Activated T-helper 2 cell treated with anti-CD3 and anti-CD28 coated beads, Interferon-gamma antibody, Interleukin-2, Interleukin-4, amounts not matched to agents 10 μg/mL and 5 μg/mL and 100 μg/mL, durations not matched to agents 14 hours and 24 hours and 36 hours (primary cell): ENCODE measurements at places on chromosomes 7 and 10. TPM values are rescaled to one million over a fixed set of nuclear protein-coding genes. Genes with fewer than 3 reads are reported as not detected.

The SFRP5 gene
- total RNA-seq: not detected in 2 replicates

- DNase-seq: no peak
- no peaks in the 10 kb centered on the region for H3K27me3 ChIP-seq
- no peak overlapping the region for H3K27ac ChIP-seq
- H3K36me3 ChIP-seq: no peaks in the 10 kb centered on the region
- no peak overlapping the region for H3K4me3 ChIP-seq
Measured at GRCh38 chr7:16741676-16742075, 11.9 kb upstream of the TSPAN13 start.

DNA sequence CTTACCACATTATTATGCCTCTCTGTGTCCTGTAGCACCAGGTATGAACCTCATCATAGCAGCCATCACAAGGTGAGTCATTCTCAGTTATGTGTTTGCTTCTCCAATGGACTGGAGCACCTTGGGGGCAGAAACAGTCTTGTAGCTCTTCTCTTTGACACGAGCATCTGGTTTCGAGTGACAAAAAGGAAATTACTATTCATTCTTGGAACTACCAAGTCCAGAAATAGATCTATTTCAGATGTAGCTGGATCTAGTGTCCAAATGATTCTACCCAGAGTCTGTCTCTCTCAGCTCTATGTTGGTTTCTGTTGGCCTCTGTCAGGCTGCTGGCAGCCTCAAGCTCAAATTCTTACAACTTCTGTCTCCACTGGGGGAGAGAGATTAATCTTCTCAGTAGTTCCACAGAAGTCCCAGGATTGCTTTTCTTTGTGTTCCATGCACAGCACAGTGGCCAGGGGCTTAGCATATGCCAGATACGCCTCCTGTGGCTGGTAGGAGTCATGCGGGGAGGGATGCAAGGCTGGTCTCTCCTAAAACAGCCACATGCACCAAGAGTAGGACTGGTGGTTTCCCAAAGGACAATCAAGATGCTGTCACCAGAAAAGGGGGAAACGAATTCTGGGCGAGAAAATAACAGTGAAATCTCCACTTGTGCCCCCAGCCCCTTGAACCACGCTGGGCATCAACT is 37.2 kb upstream of the PAPSS2 start:
- peaks cover 21% of the 10 kb centered on the region for H3K27me3 ChIP-seq
- H3K4me3 ChIP-seq: no peak overlapping the region
- DNase-seq: no peak
- H3K4me1 ChIP-seq: no peaks in the 10 kb centered on the region
- H3K27ac ChIP-seq: no peak overlapping the region

The MSS51 gene
- total RNA-seq: 2.6 and 3.3 TPM in 2 replicates

GRCh38 chr10:75117995-75118394 is 6.5 kb downstream of the SAMD8 start:
- H3K4me1 ChIP-seq: peaks cover 37% of the 10 kb centered on the region
- H3K27ac ChIP-seq: peak overlapping the region; percentile 70
- no peak overlapping the region for H3K4me3 ChIP-seq
- H3K36me3 ChIP-seq: peaks cover 4% of the 10 kb centered on the region
- H3K27me3 ChIP-seq: no peaks in the 10 kb centered on the region
- no peak for DNase-seq

The PDE6C gene
- not detected in 2 replicates for total RNA-seq

- no peak overlapping the region for H3K27ac ChIP-seq
- DNase-seq: no peak
- no peaks in the 10 kb centered on the region for H3K27me3 ChIP-seq
- H3K36me3 ChIP-seq: no peaks in the 10 kb centered on the region
- H3K4me3 ChIP-seq: no peak overlapping the region
Measured at GRCh38 chr10:110337906-110338305, 33.2 kb upstream of the SMNDC1 start.

- no peaks in the 10 kb centered on the region for H3K36me3 ChIP-seq
- no peak for DNase-seq
- no peak overlapping the region for H3K4me3 ChIP-seq
- no peak overlapping the region for H3K27ac ChIP-seq
- H3K4me1 ChIP-seq: no peaks in the 10 kb centered on the region
Measured at GRCh38 chr10:13899941-13900340, 313.2 kb downstream of the PRPF18 start.

- no peaks in the 10 kb centered on the region for H3K36me3 ChIP-seq
- no peak for DNase-seq
- H3K4me3 ChIP-seq: no peak overlapping the region
- H3K27me3 ChIP-seq: no peaks in the 10 kb centered on the region
Measured at GRCh38 chr7:114426382-114426781, 11.8 kb downstream of the FOXP2 start.

DNA sequence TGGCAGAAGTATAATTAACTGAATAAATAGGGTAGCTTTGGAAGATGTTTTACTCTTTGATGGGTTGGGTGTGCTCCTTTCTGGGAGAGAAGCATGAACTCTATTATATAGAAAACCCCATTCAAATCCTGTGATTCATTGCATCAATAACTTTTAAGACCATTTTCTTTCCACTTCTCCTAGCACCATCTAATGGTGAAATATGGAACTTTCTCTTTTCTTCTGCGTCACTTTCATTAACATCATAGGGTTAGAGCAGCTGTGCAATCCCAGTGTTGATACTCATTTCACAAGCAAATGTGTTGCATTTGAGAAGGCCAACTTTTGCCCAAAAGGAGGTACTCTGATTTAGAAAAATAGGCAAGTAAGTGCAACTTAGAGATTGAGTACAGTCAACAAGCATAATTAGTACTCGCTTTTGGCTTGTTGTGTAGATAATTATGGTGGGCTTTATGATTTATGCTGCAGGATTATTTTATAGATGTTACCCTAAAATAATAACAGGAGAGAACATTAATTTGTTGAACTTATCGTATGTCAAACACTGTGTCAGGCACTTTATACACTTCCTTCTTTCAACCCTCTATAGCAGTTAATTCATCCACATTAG is 92.9 kb downstream of the CPED1 start:
- H3K27ac ChIP-seq: no peak overlapping the region
- H3K36me3 ChIP-seq: no peaks in the 10 kb centered on the region
- DNase-seq: no peak
- H3K4me3 ChIP-seq: no peak overlapping the region
- H3K27me3 ChIP-seq: peaks cover 28% of the 10 kb centered on the region

The NODAL gene
- total RNA-seq: not detected in 2 replicates

The ST8SIA6 gene
- total RNA-seq: not detected in 2 replicates

- H3K27ac ChIP-seq: peak overlapping the region; percentile 70
- H3K27me3 ChIP-seq: no peaks in the 10 kb centered on the region
- H3K4me3 ChIP-seq: peak overlapping the region; percentile 49
- no peak for DNase-seq
Measured at GRCh38 chr7:92824901-92825480, 11.4 kb downstream of the CDK6 start.

DNA sequence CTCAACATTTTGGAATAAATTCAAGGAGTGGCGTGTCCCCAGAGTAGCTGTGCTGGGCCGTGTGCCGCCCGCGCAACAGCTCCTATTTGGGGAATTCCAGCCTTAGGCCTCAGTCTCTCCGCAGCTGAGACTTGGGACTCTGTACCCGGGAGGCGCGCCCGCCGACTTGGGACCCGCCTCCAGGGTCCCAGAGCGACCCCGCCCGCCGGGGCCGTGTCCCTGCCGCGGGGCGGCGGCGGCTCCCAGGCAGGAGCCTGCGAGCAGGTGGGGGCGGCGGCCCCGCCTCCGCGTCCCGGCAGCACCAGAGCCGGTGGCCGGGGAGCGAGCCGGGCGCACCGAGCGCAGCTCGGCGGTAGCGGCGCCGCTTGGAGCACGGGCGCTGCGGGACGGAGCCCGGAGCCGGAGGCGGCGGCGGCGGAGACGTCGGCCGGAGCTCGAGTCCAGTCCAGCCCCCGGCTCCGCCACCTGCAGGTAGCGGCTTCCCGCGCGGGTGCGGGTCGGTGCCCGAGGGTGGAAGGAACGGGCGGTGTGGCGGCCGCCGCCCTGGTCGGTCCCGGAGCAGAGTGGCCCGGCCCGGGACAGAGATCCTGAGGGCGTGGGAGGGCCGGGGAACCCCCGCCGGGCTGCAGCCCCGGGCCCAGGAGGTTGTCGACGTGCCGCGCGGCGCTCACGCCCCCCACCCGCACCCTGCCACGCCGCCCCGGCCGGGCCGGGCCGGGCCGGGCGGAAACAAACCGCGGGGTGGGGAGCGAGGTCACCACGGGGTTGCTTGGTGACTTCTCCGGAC is at the start of gene WIPF3:
Gene WIPF3, plus strand, starts transcription at position 301 of the 787 bp plus-strand sequence. CDS start 28,217 bp downstream, outside the sequence.
- H3K4me1 ChIP-seq: peaks cover 2% of the 10 kb centered on the region
- no peak within 1 kb of the TSS for H3K27ac ChIP-seq
- H3K4me3 ChIP-seq: no peak within 1 kb of the TSS
- peaks cover 63% of the 10 kb centered on the region for H3K27me3 ChIP-seq
- no peak for DNase-seq
- H3K36me3 ChIP-seq: no peaks in the 10 kb centered on the region

DNA sequence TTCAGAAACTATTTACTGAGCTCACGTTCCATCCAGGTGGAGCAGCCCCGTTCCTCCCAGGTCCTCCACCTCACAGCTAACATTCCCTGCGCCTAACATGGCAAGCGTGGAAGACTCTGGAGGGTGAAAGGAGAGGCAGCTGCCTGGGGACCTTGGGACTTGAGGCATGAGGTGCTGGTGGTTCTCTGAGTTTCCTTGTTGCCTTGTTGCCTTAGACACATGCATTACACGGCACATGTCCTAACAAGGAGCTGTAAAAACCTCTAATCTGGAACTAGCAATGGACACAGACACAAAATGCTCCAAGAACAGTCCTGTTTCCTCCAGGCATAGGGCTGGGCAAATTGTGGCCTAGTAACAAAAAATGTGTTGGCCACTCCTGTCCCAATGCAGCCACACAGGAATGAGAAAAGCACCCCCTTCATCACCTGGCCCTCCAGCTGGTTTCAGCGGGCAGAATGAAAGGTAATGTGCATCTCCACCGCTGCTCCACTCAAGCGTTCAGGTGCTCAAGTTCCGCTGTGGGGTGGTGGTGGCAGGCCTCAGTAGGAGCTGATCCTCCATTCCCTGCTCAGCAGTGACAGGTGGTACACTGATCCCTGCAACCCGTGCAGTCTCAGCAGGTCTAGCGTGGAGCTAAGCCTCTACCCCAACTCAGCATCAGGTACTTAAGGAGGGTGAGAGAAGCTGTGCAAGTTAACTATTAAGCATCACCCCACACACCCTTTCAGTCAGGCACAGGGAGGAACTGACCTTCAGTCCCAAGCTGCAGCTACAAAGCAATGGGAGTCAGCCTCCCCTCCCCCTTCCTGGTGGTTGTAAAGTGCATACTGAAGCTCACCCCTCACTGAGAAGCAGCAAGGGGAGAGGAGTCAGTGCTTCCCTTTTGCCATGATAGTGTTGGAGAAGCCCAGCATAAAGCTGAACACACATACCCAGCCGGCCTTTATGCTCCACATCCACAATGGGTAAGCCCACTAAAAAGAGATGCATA is 382.8 kb downstream of the SDK1 start:
- H3K27ac ChIP-seq: no peak overlapping the region
- H3K4me1 ChIP-seq: no peaks in the 10 kb centered on the region
- no peak overlapping the region for H3K4me3 ChIP-seq
- no peaks in the 10 kb centered on the region for H3K36me3 ChIP-seq
- H3K27me3 ChIP-seq: peaks cover 4% of the 10 kb centered on the region

DNA sequence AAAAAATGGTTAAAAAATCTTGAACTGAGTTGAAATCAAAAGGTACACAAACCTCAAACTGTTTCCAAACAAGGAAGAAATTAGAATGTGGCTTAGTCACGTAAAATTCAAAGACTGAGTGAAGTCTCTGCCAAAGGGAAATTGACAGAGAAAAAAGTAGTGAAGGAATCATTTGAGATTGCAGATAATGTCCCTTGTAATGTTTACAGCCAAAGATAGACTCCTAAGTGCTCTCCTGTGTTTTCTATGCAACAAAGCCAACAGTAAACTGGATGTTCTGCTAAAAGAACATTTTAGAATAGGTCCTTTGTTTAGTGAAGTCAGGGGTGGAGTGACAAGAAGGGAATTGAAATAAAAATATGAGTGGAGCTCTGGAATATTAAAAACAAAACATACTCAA is 117.9 kb downstream of the ITGA8 start:
- H3K4me3 ChIP-seq: no peak overlapping the region
- H3K27ac ChIP-seq: no peak overlapping the region
- DNase-seq: no peak
- no peaks in the 10 kb centered on the region for H3K36me3 ChIP-seq
- H3K27me3 ChIP-seq: peaks cover 9% of the 10 kb centered on the region

The PRRT4 gene
- 0.39 and 0.55 TPM in 2 replicates for total RNA-seq

The DPYSL4 gene
- total RNA-seq: 16.5 and 17.9 TPM in 2 replicates
